NT2/D1 (cell line): ENCODE measurements at places on chromosomes 4 and X.

DNA sequence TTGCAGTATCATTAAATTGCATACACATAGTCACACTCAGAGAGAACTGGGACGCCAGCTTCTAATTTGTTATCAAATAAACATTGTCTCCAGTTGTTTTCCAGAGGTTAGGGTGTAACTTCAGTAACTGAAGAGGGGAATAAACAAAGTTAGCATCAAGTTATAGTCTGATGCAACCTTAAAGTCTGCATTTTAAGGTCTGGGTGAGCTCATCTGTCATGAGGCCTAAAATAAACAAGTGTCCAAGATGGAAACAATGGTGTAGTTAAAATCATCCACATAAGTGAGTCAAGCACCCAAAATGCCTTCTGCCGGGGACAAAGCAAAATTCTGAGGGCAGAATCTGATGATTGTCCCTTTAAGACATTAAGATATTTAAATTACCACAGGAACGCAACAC, 70.3 kb upstream of the EMCN start:
- DNase-seq = no peak

- DNase-seq = no peak
These were observed 6.2 kb downstream of the NCAPG start for GRCh38 chr4:17817027-17817426.

- DNase-seq = no peak
These were observed at the start of gene BANK1 for GRCh38 chr4:101790521-101791181. Gene BANK1, plus strand, starts transcription at chr4:101790730. Its CDS starts 151 bp downstream, at chr4:101790881.

- no peak for DNase-seq
These were observed 819.3 kb upstream of the FRG1 start for GRCh38 chr4:189121336-189121735.

DNA sequence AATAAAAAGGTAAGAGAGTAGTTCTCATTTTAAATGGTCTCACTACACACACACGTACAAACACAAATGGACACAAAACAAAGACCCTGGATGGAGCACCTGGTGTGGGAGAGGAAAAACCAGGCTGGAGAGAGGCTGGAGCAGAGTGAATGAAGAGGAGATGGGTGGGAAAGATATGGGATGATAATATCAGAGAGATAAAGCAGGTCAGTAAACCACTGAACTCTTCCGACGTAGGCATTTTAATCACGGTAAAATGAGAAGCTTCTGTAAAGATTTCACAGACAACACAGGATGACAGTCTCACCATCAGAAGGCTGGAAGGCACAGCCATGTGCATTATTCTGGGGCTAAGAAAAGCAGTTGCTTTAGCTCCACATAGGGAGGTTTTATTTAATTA, 532.8 kb downstream of the KCNIP4 start:
- DNase-seq = no peak

GRCh38 chrX:9644335-9644734, 121.3 kb downstream of the GPR143 start:
- no peak for DNase-seq

DNA sequence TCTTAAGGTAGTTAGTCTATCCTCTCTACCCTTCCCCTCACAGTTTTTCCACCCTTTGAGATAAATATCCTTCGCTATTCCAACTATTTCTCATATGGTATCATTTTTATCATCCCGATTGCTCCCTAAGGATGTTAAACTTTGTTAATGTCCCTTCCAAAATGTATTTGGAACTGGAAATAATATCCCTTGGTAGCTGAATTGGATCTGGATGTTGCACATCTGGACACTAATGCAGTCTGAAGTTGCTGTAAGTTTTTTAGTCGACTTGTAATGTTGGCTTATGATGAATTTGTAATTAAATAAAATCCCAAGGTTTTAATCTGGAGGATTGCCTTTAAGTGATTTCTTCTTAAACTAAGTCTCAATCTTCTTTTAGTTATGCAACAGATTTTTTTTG, 22.5 kb downstream of the XIAP start:
- no peak for DNase-seq

GRCh38 chrX:25226151-25226550, 210.4 kb upstream of the ARX start:
- no peak for DNase-seq
